Pons (tissue), 1 donor: ENCODE measurements at places on chromosomes 12 and 14.

GRCh38 chr12:13981990-13982389, 588 bp upstream of the GRIN2B start:
- no peak for DNase-seq

DNA sequence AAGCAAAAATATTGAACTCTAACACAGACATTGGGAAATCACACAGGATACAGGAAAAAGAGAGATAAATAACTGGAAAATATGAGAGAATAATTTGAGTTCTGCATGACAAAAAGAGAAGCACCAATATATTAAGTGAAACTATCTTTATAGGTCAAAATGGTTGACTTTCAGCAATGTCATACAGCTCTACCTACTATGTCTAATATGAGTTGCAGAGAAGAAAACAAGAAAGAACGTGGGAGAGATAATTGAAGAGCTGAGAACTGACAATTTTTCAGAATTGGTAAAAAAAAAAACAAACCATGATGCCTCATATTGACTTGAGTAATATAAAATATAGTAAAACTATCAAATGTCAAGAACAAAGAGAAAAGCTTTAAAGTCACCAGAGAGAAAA, 221.7 kb downstream of the BCL11B start:
- DNase-seq = no peak

GRCh38 chr12:3795492-3796133, 42.7 kb upstream of the CRACR2A start:
- no peak for DNase-seq

GRCh38 chr12:79067977-79068376, 203.4 kb downstream of the SYT1 start:
- no peak for DNase-seq

DNA sequence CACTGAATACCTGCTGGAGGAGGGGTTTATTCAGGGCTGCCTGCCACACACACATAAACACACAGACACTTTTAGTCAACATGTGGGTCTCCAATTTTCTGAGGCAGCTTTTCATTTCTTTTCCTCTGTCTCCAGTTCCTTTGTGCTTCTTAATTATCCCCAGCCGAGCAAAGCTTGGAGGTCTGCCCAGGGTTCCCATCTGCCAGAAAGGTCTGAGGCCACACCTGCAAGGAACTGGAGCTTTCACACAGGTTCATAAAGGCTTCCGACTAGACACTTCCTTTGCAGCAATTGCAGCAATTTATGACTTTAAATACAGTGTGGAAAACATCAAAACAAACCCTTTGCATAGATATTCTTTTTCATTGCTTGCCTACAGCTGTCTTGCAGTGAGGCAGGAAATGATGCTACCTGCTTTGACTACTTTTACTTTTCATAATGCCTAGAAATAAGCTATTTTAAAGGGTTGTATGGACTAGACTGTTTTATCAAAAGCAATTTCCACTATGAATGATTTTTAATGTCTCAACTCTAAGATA, 1318.9 kb downstream of the AACS start:
- no peak for DNase-seq

DNA sequence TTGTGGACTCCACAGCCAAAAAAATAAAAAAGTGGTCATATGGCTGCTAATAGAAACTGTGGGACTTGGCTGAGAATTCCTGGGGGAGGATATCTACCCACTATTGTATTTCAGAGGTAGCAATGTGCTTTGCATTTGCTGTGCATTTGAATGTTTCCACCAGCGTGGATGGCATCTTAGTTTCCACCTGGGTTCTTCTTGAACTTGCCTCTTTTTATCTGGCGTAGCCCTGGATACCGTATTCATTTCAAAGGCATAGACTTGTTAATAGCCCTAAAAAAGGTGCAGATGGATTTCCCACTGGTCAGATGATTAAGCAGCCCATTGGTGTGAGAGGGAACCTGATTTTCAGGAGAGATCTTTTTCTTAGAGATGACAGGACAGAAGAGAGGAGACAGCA, 1.9 kb upstream of the MYF5 start:
- DNase-seq = no peak

DNA sequence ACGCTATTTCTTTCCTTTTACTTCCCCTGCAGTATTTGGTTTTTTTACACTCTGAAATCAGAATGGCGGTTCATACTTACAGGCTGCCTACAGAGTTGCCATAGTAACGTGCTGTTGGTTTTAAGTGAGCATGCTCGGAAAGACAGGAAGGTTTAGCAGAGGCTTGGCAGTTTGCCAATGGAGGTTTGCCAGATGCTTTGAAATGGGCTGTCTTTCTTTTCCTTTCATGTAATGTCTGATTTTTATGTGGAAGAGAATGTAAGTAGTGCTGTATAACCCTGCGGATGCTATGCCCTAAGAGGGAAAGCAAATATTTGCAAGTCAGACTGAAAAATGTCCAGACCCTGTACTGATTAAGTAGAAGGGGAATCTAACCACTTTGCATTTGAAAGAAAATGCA, 32.8 kb downstream of the ARID4A start:
- peak; percentile 97 for DNase-seq

- DNase-seq = no peak
Observed at GRCh38 chr14:100680439-100681051, 46.1 kb upstream of the DLK1 start.

GRCh38 chr12:130970165-130970907, 16.6 kb downstream of the ADGRD1 start:
- DNase-seq = no peak

DNA sequence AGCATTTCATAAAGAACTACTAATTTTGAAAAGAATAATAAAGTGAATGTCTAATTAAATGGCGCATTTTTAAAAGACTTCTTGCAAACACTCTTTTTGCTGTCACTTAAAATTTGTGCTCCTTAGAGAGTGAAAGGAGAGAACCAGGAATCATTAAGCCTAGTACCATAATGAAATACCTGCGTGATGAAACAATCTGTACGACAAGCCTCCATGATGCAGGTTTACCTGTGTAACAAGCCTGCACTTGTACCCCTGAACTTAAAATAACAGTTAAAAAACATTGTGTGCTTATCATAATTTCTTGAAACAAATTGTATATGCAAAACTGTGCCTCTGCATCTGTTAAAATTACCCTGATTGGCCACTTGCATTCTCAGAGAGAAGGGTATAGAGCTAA, 108.1 kb downstream of the MGAT4C start:
- DNase-seq = no peak

- no peak for DNase-seq
Observed at GRCh38 chr14:74621556-74621955, 9.5 kb upstream of the LTBP2 start.

DNA sequence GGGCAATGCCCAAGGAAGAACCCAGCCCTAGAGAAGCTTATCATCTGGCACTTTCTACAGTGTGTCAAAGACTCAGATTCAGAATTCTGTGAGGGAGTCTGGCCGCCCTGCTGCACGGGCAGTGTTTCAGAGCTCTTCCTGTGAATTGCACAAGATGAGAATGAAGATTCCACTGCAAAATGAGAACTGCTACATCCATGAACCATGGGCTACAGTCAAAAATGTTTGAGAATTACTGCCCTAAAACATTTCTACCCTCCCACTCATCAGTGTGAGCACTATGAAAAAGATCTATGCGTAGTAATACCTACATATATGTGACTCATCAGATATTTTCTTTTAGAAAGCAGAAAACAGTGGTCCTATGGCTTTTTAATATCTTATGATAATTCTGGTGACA, 104.0 kb downstream of the STAB2 start:
- DNase-seq = no peak

DNA sequence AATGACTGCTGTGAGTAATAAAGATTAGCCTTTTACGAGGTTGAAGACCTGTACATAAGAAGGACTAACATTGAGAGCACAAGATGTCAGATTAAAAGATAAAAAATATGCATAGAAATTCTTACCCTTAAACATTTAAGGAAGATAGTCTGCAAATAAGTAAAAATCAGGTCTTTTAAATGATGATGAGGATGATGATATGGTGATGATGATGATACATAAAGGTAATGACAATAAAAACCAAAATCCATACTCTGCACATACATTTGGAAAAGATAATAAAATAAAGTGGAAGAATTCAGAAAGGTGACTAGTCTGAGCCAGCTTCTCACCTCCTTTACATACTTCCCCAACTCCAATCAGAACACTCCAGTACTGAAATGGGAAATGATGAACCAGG, 124.5 kb downstream of the PTCSC3 start:
- no peak for DNase-seq

DNA sequence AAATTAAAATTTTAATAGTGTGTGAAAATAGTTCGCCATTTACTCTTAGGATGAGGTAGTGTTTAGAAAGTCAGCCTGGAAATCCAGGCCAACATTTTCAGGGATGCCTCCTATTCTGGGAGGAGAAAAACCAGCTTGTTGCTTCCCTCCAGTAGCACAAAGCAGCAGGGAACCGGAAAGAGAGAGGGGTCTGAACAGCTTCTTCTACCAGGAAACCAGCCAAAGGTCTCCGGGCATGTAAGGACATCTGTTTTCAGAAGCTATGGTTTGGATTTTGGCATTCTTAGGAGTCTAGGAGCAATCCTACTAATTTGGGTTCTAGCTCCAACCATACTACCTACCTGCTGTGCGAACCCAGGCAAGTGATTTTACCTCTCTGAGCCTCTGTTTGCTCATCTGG, 85.3 kb downstream of the DPF3 start:
- DNase-seq = peak; percentile 62

GRCh38 chr14:60485598-60486251, at the start of gene C14orf39:
Gene C14orf39 (minus strand): TSS chr14:60486063. CDS start chr14:60485078, 985 bp downstream.
- no peak for DNase-seq

GRCh38 chr12:77751939-77752338, 78.8 kb upstream of the NAV3 start:
- DNase-seq = no peak

- DNase-seq = no peak
Observed at GRCh38 chr12:28780096-28780495, 369.0 kb upstream of the FAR2 start.

DNA sequence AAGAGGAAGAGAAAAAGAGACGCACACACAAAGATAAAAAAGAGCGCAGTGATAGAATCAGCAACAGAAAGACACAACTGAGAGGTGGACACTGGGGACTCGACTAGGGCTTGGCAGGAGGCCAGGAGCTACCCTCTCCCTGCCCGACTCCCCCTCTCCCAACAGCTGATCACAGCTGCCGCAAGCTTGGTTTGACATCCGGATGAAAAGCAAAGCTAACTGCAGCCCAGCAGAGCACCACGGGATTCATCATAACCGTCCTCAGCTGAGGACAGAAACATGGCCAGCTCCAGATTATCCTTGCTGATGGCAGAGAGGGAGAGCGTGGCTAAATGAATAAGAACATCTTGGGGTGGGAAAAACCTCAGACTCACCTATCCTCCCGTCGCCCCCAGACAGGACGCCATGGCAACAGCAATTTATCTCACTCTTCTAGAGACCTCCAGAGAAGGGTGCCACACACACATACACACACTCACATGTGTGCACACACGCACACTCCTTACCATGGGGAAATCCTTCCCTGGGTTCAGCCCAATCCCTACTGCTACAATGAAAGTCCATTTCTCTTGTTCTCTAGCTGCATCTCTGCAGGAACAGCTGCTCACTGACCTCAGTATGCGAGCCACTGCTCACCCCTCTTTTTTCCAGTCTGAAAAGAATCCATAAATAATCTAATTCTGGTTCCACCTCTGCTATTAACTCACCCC, 135.3 kb downstream of the NTF3 start:
- no peak for DNase-seq

- DNase-seq = no peak
Observed at GRCh38 chr12:13978876-13979275, 2.5 kb downstream of the GRIN2B start.

DNA sequence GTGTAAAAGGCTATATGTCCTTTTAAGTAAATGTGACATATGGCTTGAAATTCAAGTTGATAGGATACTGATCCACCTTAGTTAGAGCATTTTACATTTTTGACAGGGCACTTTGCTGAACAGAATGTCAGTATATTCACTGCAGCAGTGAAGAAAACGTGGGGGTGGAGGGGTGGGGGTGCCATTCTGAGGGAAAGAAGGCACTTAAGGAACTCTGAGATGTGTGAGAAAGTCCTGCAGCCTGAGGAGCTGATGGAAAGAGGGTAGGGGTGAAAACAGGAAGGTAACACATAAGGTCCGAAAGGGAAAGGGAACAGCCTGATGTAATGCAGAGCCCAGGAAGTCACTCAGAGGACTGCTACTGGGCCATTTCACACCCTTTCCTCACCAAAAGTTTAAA, 265.5 kb upstream of the GRIP1 start:
- DNase-seq = no peak

DNA sequence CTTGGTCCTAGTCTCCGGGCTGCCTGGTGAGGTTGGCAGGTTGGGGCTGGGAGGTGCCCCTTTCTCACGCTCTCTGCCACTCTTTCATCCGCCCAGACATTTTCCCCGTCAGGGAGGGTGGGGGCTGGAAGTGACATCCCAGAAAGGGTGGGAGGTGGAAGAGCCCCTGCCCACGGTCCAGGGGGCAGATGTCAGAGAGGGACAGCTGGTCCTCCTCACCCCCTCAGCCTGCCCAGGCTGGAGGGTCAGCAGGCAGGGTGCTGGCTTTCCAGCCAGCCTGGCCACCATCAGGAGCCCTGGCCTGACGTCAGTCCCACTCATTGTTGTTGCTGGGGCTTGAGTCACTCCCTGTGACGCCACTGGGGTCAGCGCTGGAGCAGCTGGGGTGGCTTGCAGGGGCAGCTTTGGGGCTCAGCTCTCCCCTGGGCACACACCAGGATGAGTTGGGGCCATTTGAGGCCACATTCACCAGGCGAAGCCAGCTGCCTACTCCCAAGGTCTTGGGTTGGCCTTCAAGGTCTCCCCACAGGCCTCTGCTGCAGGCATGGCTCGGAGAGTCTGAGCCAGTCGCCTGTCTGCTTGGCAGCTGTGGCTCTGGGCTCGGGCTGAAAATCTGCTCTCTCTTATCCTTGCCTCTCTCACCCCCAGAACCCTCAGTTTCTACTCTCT, 5.7 kb upstream of the ATG101 start:
- DNase-seq = no peak

DNA sequence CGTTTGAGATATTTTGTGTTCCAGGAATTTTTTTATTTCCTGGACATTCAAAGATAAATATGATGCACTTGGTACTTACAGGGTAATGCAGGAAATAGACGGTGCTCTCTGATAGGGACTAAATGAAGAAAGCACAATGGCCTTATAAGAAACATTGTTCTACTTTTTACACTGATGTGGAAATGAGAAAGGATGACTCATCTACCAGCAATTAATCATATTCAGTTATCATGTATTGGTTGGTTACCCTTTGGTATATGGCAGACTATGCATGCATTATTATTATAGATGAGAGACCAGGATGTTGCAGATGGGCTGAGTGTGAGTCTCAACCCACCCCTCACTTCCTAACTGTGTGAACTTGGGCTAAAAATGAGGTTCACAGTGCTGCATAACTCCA, 222.2 kb downstream of the FLRT2 start:
- no peak for DNase-seq

GRCh38 chr14:36857136-36857535, 195.5 kb downstream of the PAX9 start:
- DNase-seq = no peak
